Adrenal gland (tissue), 19 donors: ENCODE measurements at places on chromosomes 7 and 10.

DNA sequence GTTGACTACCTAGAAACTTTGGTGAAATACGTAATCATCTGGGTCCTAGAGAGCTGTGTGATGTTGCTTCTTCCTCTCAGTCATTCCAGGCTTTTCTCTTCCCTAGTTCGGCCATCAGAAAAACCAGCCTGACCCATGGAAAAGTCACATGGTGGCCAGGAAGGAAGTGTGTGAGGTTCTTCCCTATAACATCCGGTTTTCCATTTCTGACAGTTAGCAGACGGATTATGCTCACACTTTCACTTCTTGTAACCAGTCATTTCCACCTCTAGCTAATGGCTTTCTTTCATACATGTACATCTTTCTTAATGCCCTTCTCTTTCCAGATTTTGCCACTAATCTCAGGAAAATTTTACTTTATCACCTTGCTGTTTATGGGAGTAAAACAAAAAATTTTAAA is 110.0 kb upstream of the GLCCI1 start:
- DNase-seq: no peak
- H3K4me3 ChIP-seq: no peak overlapping the region
- H3K36me3 ChIP-seq: no peaks in the 10 kb centered on the region
- H3K27me3 ChIP-seq: no peaks in the 10 kb centered on the region
- H3K27ac ChIP-seq: no peak overlapping the region

DNA sequence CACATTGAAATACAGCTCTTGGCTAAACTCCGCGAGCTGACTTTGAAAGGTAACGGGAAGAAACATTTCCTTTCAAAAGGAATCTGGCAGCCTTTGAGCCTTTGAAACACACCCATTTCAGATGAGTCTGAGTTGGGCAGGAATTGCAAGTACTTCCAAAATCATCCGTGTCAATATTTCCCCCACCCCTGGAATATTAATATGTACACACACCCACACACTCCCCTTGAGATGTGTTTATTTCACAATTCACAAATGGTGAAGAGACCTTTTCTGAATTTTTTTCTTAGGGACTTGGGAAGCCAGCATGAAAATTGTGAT is 438.7 kb upstream of the NRP1 start:
- H3K27ac ChIP-seq: no peak overlapping the region
- no peaks in the 10 kb centered on the region for H3K27me3 ChIP-seq
- H3K36me3 ChIP-seq: no peaks in the 10 kb centered on the region
- H3K4me3 ChIP-seq: no peak overlapping the region
- DNase-seq: no peak

GRCh38 chr10:3911713-3912442 is 126.9 kb upstream of the KLF6 start:
- no peak overlapping the region for H3K27ac ChIP-seq
- H3K4me1 ChIP-seq: no peaks in the 10 kb centered on the region
- H3K36me3 ChIP-seq: no peaks in the 10 kb centered on the region
- no peak for DNase-seq
- no peaks in the 10 kb centered on the region for H3K27me3 ChIP-seq
- no peak overlapping the region for H3K4me3 ChIP-seq

DNA sequence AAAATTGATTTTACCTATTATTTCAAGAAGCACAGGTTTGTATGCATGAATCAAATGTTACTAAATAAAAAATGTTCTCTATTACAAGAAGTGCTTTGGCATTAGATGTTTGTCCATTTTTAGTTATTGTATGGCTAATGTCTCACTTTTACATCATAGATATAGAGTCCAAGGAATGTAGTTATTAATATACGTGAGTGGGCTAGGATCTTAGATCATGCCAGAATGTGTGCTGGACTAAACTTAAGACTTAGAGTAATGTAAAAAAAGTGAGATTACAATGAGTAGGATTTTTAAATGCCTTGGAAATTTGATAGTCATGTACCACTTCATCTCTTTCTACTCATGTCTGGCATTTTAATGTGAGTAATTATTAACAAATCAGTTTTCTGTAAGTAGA is 196.6 kb downstream of the ARL4A start:
- no peaks in the 10 kb centered on the region for H3K36me3 ChIP-seq
- H3K4me3 ChIP-seq: no peak overlapping the region
- no peak overlapping the region for H3K27ac ChIP-seq
- DNase-seq: no peak
- no peaks in the 10 kb centered on the region for H3K4me1 ChIP-seq

GRCh38 chr10:84089162-84089561 is 50.1 kb upstream of the GHITM start:
- H3K4me3 ChIP-seq: no peak overlapping the region
- no peaks in the 10 kb centered on the region for H3K27me3 ChIP-seq
- no peaks in the 10 kb centered on the region for H3K4me1 ChIP-seq
- H3K36me3 ChIP-seq: no peaks in the 10 kb centered on the region
- no peak overlapping the region for H3K27ac ChIP-seq
- DNase-seq: no peak

DNA sequence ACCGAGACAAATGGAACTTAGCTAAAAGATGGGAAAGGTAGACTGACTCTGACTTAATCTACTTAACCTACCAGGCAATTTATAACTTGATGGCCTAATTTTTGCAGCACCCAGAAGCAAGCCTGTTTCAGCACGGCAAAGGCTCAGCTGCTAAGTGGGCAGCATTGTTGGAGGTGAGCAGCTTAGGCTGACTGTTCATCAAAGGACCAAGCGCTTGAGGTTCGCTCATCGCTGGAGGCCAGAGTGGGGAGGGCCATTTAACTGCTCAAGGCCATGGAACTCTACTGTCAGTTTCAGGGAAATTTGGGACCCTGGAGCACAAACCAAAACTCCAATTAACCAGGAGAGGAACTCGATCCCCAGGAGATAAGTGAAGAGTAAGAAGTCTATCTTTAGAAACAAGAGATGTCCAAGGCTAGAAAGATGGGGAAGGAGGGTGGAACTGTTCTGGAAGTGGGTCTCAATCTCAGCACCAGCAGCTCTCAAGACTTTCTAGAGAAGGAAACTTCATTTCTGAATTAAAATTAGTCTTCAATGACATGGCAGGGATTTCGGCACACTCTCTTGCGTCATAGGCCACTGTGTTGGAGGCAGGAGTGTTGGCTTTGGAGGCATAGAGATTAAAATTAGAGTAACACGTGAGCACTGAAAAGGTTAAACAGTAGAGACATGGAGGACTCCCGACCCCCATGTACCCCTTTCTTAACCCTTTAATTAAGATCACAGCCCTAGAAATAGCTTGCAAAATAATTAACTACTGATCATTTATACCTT is 43.1 kb downstream of the EGFR start:
- no peak overlapping the region for H3K4me3 ChIP-seq
- no peak overlapping the region for H3K27ac ChIP-seq
- H3K4me1 ChIP-seq: peaks cover 28% of the 10 kb centered on the region

GRCh38 chr7:1459920-1460820 is 900 bp upstream of the MICALL2 start:
- DNase-seq: peak; percentile 50
- no peaks in the 10 kb centered on the region for H3K27me3 ChIP-seq
- peak overlapping the region; percentile 88 for H3K27ac ChIP-seq
- peaks cover 65% of the 10 kb centered on the region for H3K4me1 ChIP-seq
- no peaks in the 10 kb centered on the region for H3K36me3 ChIP-seq

DNA sequence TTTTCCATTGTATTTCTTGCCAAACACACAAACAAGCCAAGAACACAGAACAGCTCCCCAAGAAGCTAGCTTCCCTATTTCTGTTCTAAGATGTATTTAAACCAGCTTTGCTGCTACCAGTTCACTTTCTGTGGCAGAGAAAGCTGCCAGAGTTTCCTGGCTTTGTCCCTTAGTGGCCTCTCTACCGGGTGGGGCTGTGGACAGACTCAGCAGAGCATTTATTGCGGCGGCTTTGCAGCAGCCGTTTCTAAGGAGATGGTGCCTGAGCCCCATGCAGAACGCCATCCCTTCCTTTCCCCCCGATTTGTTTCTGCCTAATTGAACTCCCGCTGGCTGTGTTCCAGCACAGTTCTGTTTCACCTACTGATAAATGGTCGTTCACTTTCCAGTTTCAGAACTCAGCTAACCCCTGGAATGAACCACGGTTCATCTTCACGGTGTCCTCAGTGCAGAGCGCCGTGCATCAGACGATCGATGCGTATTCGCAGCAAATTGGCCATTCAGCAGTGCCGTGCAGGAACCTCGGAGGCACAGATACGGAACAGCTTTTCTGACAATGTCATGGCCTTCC is 33.8 kb upstream of the SFMBT2 start:
- H3K27me3 ChIP-seq: no peaks in the 10 kb centered on the region
- no peak overlapping the region for H3K4me3 ChIP-seq
- no peaks in the 10 kb centered on the region for H3K36me3 ChIP-seq
- no peak overlapping the region for H3K27ac ChIP-seq
- DNase-seq: peak; percentile 22

DNA sequence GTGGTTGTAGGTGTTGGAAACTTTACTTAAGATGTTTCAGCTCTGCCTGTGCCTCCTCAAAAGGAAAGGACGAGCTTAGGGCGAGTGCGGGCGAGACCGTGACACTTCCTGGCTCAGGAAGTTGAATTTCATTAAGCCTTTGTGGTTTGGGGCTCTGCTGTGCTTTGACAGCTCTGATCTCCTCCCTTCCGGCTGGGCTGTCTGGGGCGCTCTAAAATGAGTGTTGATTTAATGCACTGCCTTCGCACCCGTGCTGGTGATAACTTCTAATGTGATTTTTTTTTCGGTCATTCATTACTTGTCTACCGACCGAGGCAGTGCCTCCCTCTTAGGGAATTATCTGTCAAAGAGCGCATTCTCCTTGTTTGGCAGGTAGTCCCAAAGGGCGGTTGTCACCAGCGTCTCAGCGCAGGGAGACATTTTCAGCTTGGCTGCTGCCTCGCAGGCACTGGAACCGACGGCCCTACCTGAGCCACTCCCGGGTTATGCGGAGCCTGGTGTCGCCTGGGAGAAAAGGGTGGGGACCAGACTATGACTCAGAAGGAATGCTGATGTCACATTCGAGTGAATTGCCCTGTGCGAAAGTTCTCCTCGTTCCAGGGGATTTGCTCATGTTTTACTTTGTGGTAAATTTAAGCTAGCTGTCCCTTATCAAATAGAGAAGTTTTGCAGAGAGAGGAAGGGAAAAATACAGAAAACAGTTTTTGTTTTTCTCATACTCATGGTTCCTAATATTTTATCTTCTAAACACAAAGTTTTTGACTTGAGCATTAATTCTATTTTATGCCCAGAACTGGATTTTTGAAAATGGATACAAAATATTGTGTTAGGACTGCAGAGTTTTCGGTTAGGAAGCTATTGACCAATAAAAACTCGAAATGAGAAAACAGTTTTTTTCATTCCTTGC is 920 bp downstream of the TES start:
- peak overlapping the region; percentile 59 for H3K27ac ChIP-seq
- peaks cover 7% of the 10 kb centered on the region for H3K4me1 ChIP-seq
- peak; percentile 63 for DNase-seq

- H3K36me3 ChIP-seq: no peaks in the 10 kb centered on the region
- no peak overlapping the region for H3K27ac ChIP-seq
Measured at GRCh38 chr7:65731562-65732035, 141.3 kb upstream of the VKORC1L1 start.

GRCh38 chr10:123205041-123205440 is 50.8 kb downstream of the BUB3 start:
- no peaks in the 10 kb centered on the region for H3K4me1 ChIP-seq
- no peaks in the 10 kb centered on the region for H3K27me3 ChIP-seq
- H3K36me3 ChIP-seq: no peaks in the 10 kb centered on the region
- H3K27ac ChIP-seq: no peak overlapping the region
- H3K4me3 ChIP-seq: no peak overlapping the region

DNA sequence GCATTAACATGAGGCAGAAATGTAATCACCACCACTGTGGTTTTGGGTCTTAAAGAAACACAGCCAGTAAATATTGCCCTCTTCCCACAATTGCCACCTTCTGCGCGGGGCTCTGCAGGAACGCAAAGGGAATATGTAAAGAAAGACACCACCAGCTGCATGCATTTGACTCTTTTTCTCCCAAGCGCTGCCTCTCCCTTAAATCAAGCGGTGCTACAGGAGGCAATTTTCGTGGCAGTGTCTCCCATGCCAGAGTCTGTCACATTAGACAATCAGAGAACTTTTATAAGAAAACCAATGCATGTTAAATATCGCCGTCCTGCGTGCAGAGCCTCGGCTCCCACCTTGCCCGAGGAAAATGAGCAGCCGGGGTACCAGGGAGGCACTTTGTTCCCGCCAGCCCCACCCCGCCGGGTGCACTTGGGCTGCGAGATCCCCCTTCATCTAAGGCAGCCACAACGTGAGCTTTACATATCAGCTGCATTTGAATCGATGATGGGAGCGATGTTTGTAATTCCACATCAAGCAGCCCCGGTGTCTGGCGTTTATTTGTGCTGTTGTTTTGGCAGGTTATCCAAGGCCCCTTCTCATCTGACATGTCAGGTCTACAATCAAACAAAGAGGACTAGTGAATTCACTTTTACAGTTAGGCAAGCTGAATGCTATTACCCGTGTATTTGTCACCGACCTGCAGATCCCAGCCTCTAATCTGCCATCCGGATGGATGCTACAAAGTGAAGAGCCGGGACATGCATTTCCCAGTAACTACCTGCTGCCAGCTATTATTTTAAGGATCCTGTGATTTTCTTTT is 72.3 kb upstream of the MGMT start:
- peaks cover 10% of the 10 kb centered on the region for H3K27me3 ChIP-seq
- H3K4me1 ChIP-seq: no peaks in the 10 kb centered on the region
- H3K36me3 ChIP-seq: no peaks in the 10 kb centered on the region
- H3K4me3 ChIP-seq: no peak overlapping the region
- H3K27ac ChIP-seq: no peak overlapping the region

- H3K36me3 ChIP-seq: no peaks in the 10 kb centered on the region
- H3K4me3 ChIP-seq: no peak overlapping the region
- H3K27ac ChIP-seq: no peak overlapping the region
- no peaks in the 10 kb centered on the region for H3K27me3 ChIP-seq
Measured at GRCh38 chr7:110358028-110358427, 732.9 kb upstream of the LRRN3 start.

DNA sequence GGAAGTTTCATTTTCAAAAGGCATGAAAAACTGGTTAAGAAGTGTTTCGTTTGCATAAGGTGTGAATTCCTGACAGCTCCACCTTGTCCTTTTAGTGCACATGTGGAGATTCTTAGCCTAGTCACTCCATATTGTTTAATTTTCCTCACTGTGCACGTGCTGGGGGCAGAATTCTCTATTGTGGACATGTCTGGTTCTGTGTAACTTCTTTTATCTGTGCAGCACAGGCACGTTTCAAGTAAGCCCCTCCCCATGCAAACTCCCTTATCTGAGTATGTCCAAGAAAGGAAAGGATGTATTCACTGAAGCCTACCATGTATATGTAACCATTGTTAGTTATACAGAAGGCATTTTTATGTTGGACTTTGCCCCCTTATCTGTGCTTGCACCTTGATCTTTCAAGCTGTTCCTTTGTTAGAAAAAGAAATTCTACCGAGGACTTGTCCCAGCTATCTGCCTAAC is 1346.3 kb downstream of the REEP3 start:
- no peak overlapping the region for H3K4me3 ChIP-seq
- DNase-seq: no peak
- no peaks in the 10 kb centered on the region for H3K36me3 ChIP-seq
- no peak overlapping the region for H3K27ac ChIP-seq
- H3K4me1 ChIP-seq: no peaks in the 10 kb centered on the region

- no peaks in the 10 kb centered on the region for H3K4me1 ChIP-seq
- no peak for DNase-seq
- no peak overlapping the region for H3K4me3 ChIP-seq
- H3K27ac ChIP-seq: no peak overlapping the region
Measured at GRCh38 chr7:127674361-127674760, 22.4 kb downstream of the SND1 start.

GRCh38 chr10:10039595-10039994 is 978.1 kb upstream of the CELF2 start:
- H3K4me1 ChIP-seq: no peaks in the 10 kb centered on the region
- no peak overlapping the region for H3K4me3 ChIP-seq
- no peak for DNase-seq
- no peaks in the 10 kb centered on the region for H3K36me3 ChIP-seq
- H3K27ac ChIP-seq: no peak overlapping the region
